ENCODE measurements at places on chromosomes 7 and 10.
A peak's percentile ranks its signal among the peaks of the same experiment; 100 is the strongest.

DNA sequence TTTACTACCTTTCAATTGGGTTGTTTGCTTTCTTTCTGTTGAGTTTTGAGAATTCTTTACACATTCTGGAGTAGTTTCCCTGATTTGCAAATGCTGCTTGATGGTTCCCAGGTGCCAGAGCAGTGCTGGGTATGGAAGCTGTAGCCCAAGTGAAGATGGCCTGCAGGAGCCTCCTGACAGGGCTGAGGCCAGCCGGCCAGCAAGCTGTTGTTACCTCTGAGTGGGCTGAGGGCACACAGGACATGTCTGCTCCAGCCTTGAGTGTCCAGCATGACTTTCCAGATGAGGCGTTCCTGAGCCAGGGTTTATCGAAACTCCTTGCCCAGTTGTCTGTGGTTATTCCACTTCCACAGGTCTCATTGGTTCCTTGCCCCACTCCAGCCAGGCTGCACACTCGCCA lies 164.6 kb upstream of the TNS3 start:
- DNase-seq: no peak

DNA sequence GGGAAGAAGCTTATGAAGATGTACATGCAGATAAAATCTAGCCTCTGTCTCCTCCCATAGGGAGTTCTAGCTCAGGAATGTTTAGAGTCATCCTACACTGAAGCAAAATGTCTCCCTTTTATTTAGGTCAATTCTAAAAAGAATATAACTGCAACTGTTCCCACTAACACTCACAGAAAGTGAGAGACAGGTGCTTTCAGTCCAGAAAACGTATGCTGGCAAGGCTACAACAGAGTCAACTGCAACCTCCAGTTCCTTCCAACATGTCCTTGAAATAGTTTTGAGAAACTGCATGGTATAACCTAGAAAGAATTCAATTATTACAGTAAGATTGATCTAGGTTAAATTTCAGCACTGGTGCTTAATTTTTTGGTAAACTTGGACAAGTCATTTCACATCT lies 46.8 kb upstream of the KCND2 start:
- DNase-seq: no peak

- DNase-seq: no peak
Observed at GRCh38 chr7:140655511-140656408, 15.1 kb upstream of the DENND2A start.

DNA sequence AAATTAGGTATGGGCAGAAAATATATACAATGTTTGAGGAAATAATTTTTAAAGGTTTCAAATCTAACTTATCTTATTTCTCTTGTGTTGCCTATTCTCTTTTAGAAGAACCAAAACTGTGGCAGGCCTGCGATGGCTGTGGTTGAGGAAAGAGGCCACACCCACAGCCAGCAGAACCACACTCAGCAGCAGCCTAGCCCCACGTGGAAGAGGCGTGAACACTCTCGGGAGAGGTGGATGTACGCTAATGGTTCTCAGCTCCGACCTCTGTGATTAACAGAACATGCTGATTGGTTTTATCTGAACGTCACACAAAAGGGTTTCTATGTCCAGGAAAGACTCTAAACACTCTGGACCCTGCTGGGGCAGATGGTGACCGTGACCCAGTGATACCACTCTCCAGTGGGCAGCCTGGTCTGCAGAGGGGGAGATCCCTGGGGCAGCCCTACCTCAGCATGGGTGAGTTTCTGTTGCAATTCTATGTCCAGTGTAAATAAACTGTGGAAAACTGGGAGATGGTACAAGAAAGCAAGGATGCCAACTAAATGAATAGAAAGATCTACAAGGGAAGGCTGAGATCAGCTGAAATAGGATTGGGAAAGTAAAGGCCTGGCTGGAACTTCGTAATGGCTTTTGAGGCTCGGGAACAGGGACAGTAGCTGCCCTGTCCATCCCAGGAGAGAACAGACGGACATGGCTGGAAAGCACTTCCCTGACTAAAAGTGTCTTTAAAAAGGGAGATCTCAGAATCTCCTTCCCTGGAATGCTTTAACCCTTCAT lies 26.6 kb downstream of the DIP2C start:
- DNase-seq: peak; percentile 5

- DNase-seq: no peak
Observed at GRCh38 chr7:137652721-137653120, 194.1 kb downstream of the DGKI start.

GRCh38 chr10:3525832-3526449 lies 259.1 kb downstream of the KLF6 start:
- DNase-seq: no peak

- DNase-seq: no peak
Observed at GRCh38 chr10:34179280-34179679, 635.8 kb downstream of the PARD3 start.

DNA sequence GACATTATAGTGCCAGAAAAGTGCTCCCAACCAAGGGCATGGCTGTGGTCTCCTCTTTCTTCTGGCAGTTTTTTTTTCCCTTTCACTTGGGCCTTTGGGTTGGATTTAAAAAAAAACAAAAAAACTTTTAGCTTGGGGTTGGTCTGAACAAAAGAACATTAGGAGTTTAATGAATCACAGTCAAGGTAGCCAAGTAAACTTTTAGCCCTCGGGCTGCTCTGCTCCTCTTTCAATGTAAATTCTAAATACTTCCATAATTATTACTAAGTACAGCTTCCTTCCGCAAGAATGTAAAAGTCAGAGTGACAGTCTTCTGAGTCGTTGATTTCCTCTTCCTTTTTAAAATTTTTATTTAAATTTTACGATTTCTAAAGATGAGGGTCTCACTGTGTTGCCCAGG lies 79.2 kb downstream of the NRF1 start:
- DNase-seq: no peak

DNA sequence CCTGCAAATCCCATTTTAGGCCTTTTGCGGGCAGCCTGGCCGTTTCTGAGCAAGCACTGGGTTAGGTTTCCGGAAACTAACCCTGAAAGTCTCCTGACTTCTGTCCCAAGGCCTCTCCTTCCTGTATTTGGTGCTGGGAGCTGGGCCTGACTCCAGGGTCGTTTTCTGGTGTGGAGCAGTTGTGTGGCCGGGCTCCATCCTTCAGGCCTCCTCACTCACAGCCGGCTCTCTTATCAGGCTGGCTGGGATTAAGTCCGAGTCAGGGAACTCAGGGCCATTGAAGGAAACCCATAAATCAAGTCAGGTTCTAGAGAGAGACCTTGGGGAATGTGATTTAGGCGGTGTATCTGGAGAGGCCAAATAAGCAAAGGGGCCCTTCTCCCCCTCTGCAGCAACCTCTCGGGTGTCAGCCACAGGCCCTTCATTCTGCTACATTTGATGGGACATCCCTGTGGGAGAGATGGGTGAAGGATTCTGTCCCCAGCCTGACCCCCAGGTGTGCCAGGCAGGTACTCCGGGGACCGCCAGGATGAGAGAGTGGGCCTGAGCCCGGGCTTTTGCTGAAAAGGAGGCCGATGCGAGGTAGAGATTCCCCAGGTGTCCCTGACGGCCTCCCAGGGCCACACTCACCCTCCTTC lies 3.3 kb downstream of the GATA3 start:
- no peak for DNase-seq

DNA sequence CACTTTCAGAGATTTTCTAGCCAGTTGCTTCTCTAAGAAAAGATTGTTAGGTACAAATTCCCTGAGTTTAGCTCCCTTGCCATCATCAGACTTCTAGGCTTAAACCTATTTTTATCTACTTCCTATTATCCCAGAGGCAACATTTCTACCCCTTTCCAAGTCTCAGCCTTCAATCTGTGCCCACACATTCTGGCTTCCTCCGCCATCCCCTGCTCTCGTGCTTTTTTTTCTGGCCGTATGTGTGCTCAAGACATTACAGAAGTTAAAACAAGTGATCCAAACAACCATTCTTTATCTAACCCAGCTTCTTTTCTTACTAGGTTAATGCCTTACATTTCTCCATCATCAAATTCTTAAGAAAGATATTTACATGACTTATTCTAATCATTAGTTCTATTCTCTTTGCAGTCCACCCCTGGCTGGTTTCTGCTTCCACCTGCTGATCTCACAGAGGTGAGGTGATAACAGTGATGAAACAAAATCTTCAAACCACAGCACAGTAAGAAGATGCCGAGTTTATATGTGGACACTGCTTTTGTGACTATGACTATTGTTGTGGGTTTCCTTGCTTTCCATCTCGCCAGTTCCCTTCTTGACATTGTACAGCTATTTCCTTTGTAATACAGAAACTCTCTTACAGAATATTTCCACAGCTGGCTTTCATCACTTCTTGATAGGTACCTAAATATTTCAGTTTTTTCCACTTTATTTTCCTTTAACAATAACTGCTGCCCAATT lies 18.3 kb upstream of the CDK6 start:
- no peak for DNase-seq

GRCh38 chr7:155961241-155962190 lies 149.3 kb upstream of the SHH start:
- DNase-seq: no peak

- no peak for DNase-seq
Observed at GRCh38 chr7:116708861-116709260, 36.9 kb downstream of the MET start.

DNA sequence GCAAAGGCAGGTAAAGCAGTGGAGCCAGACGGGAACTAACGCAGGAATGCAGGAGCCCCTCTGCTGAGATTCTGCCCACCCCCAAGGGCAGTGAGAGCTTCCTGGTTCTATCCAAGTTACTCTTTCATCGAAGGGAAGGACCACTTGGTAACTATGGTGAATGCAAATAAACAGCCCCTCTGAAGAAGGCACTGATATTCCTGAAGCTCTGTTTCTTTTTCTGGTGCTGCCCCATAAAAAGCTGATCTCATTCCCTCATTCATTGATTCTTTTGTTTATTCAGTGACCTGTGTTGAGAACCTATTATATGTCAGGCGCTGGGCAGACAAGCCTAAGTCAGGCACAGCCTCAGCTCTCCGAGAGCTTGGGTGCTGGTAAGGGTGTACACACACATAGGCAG lies 217.3 kb downstream of the SNX10 start:
- DNase-seq: no peak

DNA sequence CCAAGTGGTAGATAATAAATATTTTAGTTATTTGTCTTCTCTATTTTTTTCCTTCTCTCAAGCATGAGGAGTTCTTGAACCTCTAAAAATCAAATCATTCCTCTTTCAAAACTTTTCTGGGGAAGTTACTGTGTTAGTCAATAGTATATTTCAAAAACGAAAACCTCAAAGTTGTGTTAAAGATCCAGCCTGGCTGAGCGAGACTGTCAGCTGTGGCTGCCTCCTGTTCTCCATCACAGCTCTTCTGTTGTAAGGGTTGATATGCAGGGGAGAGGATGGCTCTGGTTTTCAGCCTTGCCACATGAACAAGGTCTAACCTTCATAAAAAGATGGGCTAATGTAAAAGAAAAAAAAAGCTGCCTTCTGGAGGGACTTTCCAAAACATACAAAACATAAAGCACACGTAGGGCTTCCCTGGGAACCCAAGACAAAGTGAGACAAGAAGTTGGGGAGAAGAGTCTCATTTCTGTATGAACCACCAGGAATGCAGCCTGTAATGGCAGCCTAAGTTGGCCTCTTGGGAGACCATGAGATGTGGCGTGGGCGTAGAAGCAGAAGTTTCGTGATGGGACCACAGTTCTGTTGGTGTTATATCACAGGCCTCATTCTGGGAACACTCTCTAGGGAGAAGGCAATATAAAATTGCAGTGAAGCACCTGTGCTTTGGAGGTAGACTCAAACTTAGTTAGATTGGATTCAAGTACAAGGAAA lies 77.9 kb upstream of the FHIP2A start:
- DNase-seq: no peak

- no peak for DNase-seq
Observed at GRCh38 chr7:27940341-27940740, 200.4 kb downstream of the TAX1BP1 start.

- DNase-seq: peak; percentile 3
Observed at GRCh38 chr10:33334805-33335550, 511 bp upstream of the NRP1 start.

DNA sequence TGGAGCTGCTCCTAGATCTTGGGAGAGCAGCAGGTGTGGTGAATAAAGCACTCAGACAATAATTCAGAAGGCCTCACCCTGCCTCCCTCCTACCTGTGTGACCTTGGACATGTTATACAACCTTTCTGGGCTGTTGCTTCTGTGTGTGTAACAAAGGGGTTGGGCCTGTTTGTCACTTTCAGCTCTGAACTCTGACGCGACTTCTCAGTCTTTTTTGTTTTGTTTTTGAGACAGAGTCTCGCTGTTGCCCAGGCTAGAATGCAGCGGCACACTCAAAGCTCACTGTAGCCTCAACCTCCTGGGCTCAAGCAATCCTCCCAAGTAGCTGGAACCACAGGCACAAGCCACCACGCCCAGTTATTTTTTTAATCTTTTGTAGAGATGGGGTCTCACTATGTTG lies 89.3 kb downstream of the DNMBP start:
- no peak for DNase-seq

DNA sequence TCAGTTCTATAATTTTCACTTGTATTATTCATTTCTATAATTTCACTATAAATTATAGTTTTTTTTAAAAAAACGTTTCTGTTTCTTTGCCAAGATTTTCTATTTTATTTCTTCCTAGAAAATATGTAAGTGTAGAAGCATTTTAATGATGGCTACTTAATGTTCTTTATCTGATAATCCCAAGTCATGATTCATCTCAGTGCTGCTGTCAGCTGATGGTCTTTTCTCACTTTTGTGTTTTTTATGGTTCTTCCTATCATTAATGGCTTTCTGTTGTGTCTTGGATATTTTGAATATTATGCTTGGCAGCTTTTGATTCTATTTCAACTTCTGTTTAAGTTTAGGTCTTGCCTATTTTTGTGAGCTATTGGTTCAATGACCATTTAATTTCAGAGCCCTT lies 268.6 kb downstream of the BAMBI start:
- no peak for DNase-seq

GRCh38 chr7:70014472-70015177 lies 416.4 kb downstream of the AUTS2 start:
- DNase-seq: no peak

DNA sequence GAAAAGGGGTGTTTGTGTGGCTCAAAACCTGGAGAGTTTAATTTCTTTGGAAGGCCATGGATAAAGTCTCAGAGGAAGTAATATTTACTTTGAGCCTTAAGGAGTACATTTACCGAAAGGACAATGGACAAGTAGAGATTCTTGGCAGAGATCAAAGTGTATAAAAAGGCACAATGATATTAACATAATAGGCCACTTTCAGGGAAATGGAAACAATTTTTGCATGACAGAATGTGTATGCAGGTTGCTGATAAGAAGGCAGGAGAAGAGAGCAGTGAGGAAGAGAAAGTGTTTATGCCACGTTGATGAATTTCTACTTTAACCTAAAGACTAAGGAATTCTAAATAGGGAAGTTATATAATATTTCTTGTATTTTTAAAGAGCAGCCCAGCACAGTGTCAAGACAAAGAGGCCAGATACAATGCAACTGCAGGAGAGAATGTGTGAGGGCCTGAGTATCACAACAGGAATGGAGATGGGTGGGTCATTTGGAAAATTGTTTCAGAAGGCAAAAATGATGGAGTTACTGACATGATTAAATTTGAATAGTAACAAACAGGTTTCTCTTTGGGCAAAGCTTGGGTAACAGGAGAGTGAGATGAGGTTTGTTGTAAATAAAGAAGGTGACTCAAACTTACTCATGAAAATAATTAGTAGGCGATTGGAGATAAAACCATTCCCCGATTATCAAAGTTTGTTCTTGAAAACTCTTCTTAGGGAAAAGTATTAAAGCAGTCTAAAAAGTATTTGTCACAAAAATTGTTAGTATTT lies 84.1 kb downstream of the THSD7A start:
- no peak for DNase-seq

- DNase-seq: no peak
Observed at GRCh38 chr7:867001-867405, 9.4 kb upstream of the GET4 start.

- DNase-seq: no peak
Observed at GRCh38 chr7:65390588-65390987, 16.9 kb downstream of the ZNF92 start.

GRCh38 chr10:102139281-102140110 lies 6.7 kb downstream of the PPRC1 start:
- DNase-seq: no peak
